ENCODE measurements at places on chromosomes 1 and 21.

- DNase-seq: no peak
These were observed 595 bp downstream of the GABRD start for GRCh38 chr1:2019571-2020309.

- DNase-seq: peak; percentile 16
These were observed 32.3 kb downstream of the CD160 start for GRCh38 chr1:145751491-145752037.

GRCh38 chr1:65581119-65581518 lies 160.7 kb downstream of the LEPR start:
- no peak for DNase-seq

- DNase-seq: no peak
These were observed 10.2 kb downstream of the SPSB1 start for GRCh38 chr1:9302745-9303524.

- DNase-seq: no peak
These were observed 47.8 kb downstream of the CHML start for GRCh38 chr1:241592273-241592958.

- DNase-seq: no peak
These were observed 53.9 kb downstream of the CASQ2 start for GRCh38 chr1:115714572-115715141.

GRCh38 chr21:37582590-37582989 lies 216.0 kb downstream of the DYRK1A start:
- DNase-seq: no peak

DNA sequence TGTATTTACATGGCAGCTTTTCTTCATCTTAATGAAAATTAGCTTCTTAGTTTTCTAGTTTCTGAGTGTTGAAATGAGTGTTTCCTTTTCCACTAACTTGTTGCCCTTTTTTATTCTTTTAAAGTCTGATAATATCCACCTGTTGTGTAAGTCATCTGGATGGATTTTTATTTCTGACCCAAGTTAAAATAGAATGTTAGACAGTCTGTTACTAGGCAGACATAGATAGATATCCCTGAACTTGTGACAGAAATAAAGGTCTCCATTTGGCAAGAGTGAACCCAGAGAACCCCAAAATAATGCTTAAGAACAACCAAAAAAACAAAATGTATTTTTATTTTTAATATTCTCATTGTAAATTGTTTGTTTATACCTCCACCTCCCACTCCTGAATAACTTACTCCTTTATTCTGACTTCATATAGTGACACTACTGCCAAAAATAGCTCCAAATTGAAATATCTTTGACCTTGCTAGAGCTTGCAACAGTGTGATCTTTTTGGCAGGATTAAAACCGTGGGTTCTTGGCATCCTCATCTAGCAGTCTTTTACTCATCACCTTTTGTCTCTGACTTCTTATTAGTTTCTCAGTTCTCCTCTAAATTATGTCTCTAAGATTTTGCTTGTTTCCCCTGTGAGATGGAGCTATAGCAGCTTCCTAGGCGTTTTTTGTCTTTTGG lies 26.9 kb upstream of the SH3D21 start:
- DNase-seq: no peak

DNA sequence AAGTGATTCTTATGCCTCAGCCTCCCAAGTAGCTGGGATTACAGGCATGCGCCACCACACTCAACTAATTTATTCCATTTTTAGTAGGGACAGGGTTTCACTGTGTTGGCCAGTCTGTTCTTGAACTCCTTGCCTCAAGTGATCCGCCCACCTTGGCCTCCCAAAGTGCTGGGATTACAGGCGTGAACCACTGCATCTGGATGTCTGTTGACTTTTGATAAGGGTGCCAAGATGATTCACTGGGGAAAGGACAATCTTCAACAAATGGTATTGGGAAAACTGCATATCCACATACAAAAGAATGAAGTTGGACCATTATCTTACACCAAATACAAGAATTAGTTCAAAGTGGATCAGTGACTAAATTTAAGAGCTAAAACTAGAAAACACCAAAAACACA lies 19.8 kb downstream of the RO60 start:
- no peak for DNase-seq

DNA sequence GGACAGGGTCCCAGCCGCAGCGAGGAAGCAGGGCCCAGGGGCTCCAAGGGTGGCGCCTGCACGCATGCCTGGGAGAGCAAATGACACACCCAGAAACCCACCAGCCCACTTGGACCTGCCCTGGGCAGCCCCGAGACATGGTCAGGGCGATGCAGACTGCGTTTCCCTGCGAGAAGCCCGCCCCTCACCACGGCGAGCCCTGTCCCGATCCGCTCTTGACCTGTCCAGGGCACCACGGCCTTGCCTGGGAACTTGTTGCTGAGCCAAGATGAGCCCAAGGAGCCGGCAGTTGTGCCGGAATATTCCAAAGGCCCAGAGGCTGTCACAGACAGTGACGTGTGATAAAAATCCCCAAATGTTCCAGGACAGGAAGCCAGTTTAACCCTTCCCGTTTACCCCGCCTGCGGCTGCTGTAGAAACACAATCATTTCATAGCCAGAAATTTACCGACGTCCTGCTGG lies 78.1 kb downstream of the SIK1 start:
- no peak for DNase-seq

DNA sequence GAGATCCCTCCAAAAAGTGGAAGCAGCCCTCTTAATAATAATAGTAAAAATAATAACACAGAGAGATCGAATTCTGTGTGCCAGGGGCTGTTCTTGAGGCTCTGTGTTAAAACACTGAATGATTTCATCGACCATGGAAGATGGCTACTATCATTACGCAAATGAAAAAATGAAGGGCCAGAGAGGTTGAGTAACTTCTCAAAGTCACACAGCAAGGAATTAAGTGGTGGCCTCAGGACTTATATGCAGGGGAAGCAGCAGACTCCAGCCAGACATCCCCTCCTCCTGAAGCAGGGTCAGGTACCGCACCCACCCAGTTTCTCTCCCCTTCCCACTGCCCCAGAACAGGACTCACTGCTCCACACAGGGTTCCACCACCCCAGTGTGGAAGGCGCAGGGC lies 40.1 kb downstream of the SYF2 start:
- no peak for DNase-seq

GRCh38 chr1:151512801-151513625 lies 1.8 kb downstream of the CGN start:
- no peak for DNase-seq

DNA sequence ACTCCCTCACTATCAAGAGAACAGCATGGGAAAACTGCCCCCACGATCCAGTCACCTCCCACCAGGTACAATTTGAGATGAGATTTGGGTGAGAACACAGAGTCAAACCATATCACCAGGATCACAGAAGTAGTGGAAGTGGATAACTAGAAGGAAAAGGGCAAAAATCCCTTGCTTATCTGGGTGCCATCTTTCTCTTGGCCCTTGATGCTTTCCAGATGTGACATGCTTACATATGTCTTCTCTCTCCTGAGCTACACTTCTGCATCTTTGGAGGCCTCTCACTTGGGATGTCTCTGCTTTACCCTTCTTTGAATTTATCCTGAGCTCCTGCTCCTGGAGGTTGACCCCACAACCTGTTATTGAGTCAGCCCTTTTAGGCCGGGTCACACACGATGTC lies 57.6 kb upstream of the APOBEC4 start:
- no peak for DNase-seq

DNA sequence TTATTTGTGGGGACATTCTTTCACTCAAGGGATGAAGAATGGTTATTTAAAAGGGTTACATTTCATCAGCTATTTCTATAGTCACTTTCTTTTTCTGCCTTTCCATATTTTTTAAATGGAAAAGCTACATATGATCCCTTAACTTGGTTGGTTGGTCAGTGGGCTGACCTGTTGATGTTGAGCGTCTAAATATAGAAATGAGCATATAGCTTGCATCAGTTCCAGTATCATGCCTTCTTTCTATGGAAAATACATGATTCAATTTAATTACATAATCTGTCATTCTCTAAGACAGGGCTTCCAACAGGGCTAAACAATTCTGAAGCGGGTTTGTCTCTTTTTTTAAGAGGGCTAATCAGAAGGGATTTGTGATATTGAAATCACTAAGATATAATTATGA lies 40.6 kb downstream of the TYW3 start:
- no peak for DNase-seq

GRCh38 chr1:100627936-100628335 lies 90.0 kb downstream of the GPR88 start:
- no peak for DNase-seq

GRCh38 chr1:150789396-150789795 lies 18.7 kb downstream of the CTSK start:
- DNase-seq: no peak

- DNase-seq: no peak
These were observed 11.3 kb downstream of the FAM20B start for GRCh38 chr1:179036844-179037465.

GRCh38 chr1:85495556-85495955 lies 30.6 kb upstream of the DDAH1 start:
- no peak for DNase-seq

DNA sequence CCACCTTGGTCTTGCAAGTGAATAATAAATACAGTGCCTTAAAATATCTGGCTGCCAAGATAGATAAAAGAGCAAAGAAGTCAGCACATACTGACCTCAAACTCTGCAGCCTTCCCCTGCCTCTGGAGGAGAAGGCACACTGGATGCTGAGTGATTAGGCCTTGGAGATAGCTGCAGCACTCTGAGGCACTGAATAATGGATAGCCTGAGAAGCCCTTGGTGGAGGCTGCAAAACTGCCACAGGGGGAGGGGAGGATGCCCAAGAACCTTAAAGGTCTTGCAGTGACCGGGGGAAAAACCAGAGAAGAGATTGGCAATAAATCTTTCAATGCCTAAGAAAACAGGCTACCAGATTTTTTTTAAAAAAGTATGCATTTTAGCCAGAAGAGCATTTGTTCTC lies 167.4 kb upstream of the PRMT6 start:
- no peak for DNase-seq

DNA sequence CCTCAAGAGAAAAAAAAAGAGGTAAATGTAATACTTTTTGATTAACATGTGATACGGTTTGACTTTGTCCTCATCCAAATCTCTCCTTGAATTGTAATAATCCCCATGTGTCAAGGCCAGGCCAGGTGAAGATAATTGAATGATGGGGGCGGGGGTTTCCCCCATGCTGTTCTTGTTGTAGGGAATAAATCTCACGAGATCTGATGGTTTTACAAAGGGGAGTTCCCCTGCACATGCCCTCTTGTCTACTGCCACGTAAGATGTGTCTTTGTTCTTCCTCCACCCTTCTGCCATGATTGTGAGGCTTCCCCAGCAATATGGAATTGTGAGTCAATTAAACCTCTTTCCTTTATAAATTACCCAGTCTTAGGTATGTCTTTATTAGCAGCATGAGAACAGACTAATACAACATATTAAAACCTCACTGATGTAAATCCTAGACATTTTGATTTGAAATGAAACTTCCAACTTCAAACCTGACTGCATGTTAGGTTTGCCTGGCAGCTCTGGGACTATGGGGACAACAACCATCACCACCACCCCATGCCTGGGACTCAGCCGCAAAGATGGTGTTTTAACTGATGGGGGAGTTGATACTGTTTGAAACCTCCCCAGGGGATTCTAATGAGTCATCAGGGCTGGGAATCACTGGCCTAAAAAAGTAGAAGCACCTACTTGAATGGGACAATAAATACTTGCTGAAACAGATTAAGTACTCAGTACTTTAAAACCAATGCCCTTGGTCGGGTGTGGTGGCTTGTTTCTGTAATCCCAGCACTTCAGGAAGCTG lies 32.8 kb upstream of the BACH1 start:
- no peak for DNase-seq

- peak; percentile 38 for DNase-seq
These were observed 32.9 kb downstream of the RASSF5 start for GRCh38 chr1:206540044-206540780.
